ENCODE measurements at places on chromosomes 16 and 17. TPM values are rescaled to one million over a fixed set of nuclear protein-coding genes. Genes with fewer than 3 reads are reported as not detected.

Gene CALB2
- 0.07 TPM for total RNA-seq

DNA sequence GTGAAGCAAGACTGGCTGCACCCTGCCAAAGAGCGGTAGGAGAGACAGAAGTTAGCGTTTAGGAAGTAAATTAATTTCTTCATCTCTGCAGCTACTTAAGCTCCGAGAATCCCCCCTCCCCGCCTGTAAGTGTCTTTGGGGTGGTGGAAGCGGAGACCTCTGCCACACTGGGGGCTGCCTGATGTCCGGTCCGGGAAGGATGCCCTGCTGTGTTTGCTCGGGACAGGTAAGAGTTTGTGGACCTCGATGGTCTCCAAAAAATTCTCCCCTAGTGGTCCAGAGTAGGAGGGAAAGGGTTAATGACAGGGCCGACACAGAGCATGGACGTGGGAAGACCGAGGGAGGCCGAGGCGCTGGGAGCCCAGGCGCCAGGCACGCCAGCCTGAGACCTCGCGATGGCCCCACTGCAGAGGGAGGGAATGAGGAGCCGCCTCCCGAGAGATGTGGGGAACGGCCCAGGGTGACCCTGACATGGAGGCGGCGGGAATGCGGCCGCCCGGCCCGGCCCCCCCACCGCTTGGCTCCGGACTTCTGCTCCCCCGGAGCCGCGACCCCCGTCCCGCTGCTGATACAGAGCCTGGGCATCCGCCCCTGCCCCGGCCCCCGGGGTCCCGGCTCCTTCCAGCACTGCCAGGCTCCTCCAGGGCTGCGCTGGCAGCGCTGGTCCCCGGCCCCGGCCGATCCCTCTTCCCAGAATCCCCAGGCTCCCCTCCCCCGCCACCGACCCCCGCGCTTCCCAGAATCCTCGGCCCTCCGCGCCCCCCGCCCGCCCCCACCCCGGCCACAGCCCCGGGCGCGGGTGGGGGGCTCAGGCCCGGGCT is 680 bp downstream of the ZNF629 start:
- no peak for DNase-seq

DNA sequence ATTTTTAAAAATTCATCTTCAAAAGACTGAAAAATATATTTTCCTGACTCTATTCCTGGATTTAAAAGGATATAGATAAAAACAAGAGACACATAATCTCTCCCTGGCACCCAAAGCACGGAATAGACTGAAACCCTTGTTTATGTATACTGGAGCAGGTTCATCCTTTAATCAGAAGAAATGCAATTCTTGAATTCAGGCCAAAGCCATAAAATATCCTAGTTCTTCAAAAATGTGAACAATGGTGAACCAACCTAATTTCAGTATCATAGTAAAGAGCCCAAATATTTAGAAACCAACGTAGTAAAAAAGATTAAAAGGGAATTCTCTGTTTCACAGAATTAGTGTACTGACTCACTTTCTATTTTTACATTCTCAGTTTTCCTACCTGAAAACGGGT is 188.5 kb upstream of the C17orf78 start:
- no peak for DNase-seq

GRCh38 chr17:4475463-4475862 is 23.2 kb upstream of the SPNS2 start:
- no peak for DNase-seq

DNA sequence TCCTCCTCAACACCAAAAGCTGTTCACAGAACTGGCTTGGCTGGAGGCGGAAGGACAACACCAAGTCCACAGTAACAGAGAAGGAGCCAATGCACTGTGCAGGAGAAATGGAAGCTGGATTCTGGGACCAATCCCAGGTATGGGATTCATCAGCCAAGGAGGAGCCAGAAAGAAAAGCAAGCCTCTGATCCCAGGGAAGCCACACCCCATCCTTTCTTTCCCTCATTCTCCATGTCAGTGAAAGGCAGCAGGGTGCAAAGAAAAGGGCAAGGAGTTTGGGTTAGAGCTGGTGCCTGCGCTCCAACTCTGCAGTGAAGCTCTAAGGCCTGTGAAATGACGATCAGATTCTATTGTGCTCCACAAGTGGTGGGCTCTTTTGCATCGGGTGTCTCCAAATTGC is 11.0 kb downstream of the DCAKD start:
- DNase-seq: no peak

- no peak for DNase-seq
Observed at GRCh38 chr16:3444032-3444388, 530 bp downstream of the NAA60 start.

Gene NPIPA8
- total RNA-seq: 8.4 TPM

- no peak for DNase-seq
Observed at GRCh38 chr17:33038740-33039139, 47.1 kb downstream of the SPACA3 start.

DNA sequence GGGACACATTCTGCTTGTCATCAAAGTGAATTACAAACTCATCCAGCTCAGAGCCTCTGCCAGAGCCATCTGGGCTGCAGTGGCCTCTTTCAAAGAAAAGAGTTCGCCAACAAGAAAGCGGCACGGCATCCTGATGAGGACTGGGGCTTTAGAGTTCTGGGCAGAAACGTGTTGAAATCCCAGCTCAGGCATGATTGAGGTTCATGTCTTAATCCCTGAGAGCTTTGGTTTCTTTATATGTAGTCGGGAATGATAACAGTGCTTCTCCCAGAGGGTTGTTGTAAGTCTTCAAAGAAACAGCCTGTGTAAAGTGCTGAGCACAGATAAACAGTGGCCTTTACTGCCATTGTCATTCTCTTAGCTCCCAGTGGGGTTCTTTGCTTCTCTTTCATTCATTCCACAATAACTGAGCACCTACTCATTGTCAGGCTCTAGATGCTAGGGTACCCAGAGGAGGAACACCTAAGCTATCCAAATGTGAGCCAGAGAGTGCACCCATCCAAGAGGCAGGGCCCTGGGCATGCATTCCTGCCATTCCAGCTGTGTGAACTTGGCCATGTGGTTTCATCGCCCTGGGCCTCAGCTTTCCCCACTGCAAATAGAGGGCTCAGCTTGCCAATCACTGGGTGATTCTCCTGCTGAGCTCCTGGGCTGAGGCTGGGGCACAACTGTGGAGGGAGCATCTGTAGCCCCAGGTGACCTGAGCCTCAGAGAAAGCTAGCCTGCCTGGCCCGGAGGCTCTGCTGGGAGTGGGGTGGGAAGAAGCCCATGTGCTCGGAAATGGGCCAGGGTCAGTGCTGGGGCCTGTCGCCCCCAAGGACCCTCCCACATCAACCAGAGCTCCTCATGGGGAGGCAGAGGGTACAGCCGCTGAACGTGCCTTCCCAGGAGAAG is 38.3 kb upstream of the CRHR1 start:
- peak; percentile 16 for DNase-seq

GRCh38 chr16:77406680-77407079 is 28.2 kb downstream of the ADAMTS18 start:
- DNase-seq: no peak

Gene GPR139
- total RNA-seq: not detected

- no peak for DNase-seq
Observed at GRCh38 chr16:4372001-4372577, 441 bp downstream of the VASN start.

- DNase-seq: no peak
Observed at GRCh38 chr16:7921345-7921744, 588.7 kb downstream of the RBFOX1 start.

Gene HYDIN
- 0.27 TPM for total RNA-seq

Gene CA7
- not detected for total RNA-seq

DNA sequence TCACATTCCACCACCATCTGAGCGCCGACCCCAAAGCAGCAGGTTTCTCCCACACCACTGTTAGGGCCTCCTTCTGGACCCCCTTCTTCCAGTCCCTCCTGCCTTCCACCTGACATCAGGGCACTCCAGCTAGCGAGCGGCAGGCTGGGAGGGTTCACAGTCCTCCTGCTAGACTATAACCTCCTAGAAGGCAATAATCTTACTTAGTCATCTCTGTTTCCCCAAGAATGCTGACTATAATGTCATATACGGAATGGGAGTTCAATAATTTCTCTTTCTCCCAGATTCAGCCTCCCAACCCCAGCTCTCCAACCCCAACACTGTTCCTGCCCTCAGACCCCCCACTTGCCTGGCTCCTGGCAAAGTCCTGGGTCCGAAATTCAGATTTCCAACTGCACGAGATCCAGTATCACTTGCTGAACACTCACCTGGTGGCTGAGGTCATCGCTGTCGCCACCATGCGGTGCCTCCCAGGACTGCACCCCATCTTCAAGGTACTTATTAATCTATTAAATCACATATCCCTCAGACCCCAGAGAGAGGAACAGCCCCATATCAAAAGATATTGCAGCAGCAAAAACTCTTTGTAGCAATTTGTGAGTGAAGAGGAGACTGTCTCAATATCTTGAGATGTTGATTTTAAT is 5.6 kb downstream of the ALOX12 start:
- DNase-seq: no peak

DNA sequence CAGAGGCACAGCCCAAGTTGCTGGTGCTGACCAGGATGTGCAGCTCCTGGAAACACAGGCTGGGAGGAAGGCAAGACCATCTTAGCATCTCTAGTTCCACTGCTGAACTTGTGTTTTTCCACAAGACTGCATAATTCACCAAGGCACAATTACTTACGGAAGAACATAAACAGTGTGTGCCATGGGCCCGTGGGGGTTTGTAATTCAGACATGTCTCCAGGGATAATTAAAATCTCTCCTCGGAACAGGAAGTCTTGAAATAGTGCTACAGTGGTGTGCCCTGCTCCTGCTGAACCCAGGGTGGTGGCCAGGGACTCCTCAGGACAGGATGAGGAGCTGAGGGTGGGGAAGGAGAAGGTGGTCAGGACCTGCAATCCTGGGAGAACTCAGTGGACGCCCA is 188.2 kb downstream of the CCT6B start:
- DNase-seq: no peak

- DNase-seq: no peak
Observed at GRCh38 chr16:84303023-84303422, 8.3 kb downstream of the WFDC1 start.

DNA sequence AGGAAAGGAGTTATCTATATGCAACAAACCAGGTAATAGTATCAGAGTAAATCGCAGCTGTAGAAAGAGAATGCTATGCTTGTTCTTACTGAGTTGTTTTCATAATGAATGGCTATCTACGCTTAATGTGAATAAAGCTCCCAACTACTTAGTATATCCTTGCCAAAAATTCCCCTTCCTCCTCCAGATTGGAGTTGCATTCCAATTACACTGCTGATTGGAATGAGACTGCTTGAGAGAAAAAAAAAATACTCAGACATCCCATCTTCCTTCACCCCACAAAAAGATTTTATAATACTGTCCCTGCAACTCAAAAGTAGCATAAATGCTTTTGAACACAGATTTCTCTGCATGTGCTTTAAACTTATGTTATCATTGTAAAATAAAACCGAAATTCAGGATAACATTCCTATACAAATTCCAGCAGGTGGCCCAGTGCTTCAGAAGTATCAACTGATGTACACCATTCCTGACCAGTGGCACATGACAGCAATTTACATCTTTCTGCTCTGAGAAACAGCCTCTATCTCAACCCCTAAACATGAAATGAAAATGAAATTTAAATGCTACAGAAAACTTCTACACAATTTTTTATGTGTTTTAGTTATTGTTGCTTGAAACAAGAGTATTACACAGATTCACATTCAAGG is 47.0 kb downstream of the SMURF2 start:
- no peak for DNase-seq

- no peak for DNase-seq
Observed at GRCh38 chr16:89899879-89900481, 18.7 kb upstream of the MC1R start.

Gene NUPR1
- 23.7 TPM for total RNA-seq

DNA sequence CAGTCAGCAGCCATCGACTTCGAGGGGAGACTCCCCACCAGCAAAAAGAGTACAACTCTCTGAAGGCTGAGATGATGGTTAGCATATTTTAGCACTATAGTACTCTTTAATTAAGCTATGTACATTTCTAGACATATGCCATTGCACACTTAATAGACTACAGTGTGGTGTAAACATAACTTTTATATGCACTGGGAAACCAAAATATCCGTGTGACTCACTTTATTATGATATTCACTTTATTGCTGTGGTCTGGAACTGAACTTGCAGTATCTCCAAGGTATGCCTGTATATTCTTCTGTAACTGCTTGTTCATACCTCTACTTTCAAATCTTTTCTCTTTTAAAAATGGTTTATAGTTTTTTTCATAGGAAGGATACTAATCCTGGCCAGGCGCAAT is 11.0 kb upstream of the NXPH3 start:
- no peak for DNase-seq

GRCh38 chr16:4475880-4476788 is at the start of gene HMOX2:
Gene HMOX2 (plus strand): TSS chr16:4476398. CDS start chr16:4505525, 29,127 bp downstream.
- DNase-seq: peak; percentile 88

- no peak for DNase-seq
Observed at GRCh38 chr16:80988756-80989155, 17.9 kb downstream of the CMC2 start.

GRCh38 chr16:96935-97381 is 18.9 kb downstream of the MPG start:
- no peak for DNase-seq

- DNase-seq: no peak
Observed at GRCh38 chr16:50279504-50279865, 13.1 kb downstream of the ADCY7 start.

- no peak for DNase-seq
Observed at GRCh38 chr16:81836279-81837054, 57.4 kb downstream of the PLCG2 start.

DNA sequence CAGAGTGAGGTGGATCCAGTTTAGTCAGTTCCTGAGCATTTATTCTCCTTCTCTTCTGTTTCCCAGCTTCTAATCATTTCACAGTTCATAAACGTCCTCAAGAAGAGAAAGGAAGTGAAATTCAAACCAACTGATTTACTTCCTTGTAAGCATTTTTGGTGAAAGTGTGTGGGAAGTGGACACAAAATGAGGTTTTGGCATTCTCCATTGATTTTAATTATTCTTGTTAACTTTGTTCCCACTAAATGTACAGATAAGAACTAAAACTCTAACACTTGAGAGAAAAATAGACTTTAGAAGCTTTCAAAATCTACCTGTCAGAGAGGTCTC is 42.7 kb upstream of the CORO6 start:
- no peak for DNase-seq

DNA sequence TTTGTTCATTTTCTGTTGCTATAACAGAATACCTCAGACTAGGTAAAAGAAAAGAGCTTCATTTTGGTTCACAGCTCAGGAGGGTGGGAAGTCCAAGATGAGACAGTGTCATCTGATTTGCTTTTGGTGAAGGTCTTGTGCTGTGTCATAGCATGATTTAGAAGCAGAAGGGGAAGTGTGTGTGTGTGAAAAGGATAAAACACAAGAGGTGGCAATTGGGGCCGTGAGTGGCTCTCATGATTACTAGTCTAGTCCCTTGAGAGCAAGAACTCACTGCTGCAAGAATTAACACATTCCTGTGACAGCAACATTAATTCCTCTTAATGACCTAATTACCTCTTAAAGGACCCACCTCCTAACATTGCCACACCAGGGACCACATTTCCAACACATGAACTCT is 8.3 kb downstream of the SLC35G3 start:
- no peak for DNase-seq

Gene DLX3
- 1.2 TPM for total RNA-seq

- no peak for DNase-seq
Observed at GRCh38 chr16:3612510-3613466, 1.4 kb upstream of the SLX4 start.

Data from foreskin keratinocyte (primary cell).